Right atrium auricular region (tissue), 2 donors: ENCODE measurements at places on chromosomes 6 and 20. TPM values are rescaled to one million over a fixed set of nuclear protein-coding genes. Genes with fewer than 3 reads are reported as not detected.

GRCh38 chr6:131059486-131059885 is 3.6 kb downstream of the EPB41L2 start:
- no peak for DNase-seq

DNA sequence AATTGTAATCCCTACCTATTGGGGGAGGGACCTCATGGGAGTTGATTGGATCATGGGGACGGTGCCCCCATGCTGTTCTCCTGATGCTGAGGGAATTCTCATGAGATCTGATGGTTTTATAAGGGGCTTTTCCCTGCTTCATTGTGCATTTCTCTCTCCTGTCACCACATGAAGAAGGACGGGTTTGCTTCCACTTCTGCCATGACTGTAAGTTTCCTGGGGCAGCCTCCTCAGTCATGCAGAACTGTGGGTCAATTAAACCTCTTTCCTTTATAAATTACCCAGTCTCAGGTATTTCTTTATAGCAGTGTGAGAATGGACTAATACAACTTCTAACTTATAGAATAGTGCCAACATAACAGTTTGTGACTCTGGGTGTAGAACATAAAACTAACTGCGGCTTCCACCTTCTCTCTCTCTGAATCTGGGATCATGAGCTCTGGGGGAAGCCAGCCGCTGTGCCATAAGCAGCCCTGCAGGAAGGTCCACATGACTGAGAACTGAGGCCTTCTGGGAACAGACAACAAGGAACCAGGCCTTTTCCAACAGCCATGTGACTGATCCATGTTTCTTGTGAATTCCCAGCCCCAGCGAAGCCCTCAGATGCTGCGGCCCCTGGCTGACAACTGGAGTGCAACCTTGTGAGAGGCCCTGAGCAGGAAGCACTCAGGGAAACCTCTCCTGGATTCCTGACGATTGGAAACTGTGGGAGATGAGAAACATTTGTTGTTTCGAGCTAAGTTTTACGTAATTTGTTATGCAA is 3.4 kb upstream of the HLA-A start:
- no peak for DNase-seq

The BEND3 gene
- total RNA-seq, result 0.56 TPM

GRCh38 chr6:26604026-26604425 is 7.3 kb downstream of the ABT1 start:
- no peak for DNase-seq

The EFCAB8 gene
- total RNA-seq, result not detected

The TRIM15 gene
- not detected for total RNA-seq

DNA sequence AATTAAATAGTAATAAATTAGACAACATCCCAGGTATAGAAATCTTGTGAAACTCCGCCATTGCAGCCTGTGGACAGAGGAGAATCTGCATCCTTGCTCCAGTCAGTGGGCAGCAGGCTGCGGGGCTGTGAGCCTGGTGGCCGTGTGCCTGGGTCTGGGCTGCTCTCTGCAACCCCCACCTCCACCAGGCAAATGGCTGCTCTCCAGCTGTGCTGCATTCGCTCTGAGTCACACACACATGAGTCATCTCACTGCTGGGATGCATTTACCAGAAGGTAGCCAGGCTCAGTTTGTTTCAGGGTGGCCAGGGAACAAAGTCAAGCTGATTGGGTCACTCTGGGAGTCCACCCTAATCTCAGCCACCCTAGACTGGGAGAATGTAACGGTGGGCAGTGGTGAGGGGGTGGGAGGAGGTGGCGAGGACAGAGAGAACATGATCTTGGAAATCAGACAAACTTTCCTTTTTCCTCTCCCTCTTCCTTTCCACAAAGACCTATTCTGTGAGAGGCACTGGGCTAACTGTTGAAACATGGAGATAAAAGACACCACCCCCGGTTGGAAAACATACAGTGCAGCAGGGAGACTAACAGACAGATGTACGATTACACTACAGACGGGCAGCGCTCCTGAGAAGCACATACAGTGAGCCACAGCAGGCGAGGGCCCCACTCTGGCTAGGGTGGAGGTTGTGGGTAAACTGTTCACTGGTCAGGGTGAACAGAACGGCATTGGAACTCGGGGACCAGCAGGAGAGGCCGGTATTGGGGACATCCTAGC is 59.2 kb downstream of the TRAM2 start:
- DNase-seq, result peak; percentile 92

GRCh38 chr6:28206928-28207509 is 18.1 kb upstream of the ZSCAN9 start:
- no peak for DNase-seq

The SLC52A3 gene
- 1.3 TPM for total RNA-seq

- no peak for DNase-seq
Observed at GRCh38 chr6:106119546-106119945, 33.4 kb downstream of the PRDM1 start.

The VSTM2L gene
- 97.4 TPM for total RNA-seq
